ENCODE measurements at places on chromosomes 4 and X. TPM values are rescaled to one million over a fixed set of nuclear protein-coding genes. Genes with fewer than 3 reads are reported as not detected.

F11 gene
- not detected for total RNA-seq

DNA sequence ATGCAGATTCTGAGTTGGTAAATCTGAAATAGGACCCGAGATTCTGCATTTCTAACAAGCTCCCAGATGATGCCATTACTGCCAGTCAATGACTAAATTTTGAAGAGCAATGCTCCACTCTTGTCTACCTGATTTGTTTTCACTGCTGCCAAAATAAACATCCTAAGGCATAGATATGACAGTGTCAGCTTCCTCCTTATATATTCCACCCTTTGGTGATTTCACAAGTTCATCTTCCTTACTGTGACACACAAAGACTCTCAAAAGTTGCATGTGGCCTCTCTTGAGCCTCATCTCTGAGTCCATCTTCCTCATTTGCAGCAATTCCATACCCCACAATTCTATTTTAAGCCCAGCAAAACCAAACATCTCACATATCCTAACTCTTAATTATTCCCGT, 110.9 kb downstream of the FBXW7 start:
- no peak for DNase-seq

DNA sequence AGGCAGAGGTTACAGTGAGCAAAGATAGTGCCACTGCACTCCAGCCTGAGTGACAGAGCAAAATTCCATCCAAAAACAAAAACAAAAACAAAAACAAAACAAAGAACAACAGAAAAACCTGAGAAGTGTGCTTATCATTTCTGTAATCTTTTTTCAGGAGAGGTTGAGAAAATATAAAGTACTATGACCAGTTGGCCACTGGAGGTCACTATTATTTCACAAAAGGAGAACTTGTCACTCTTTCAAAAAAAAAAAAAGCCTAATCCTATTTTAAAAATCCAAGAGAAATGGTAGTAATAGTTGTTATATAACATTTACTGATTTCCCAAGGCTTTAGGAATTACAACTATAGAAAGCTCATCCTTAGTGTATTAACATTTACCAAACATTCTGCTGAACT, 24.9 kb upstream of the RNF150 start:
- DNase-seq = no peak

FGFR3 gene
- 5.4 TPM for total RNA-seq

LANCL3 gene
- total RNA-seq = 0.36 TPM

DNA sequence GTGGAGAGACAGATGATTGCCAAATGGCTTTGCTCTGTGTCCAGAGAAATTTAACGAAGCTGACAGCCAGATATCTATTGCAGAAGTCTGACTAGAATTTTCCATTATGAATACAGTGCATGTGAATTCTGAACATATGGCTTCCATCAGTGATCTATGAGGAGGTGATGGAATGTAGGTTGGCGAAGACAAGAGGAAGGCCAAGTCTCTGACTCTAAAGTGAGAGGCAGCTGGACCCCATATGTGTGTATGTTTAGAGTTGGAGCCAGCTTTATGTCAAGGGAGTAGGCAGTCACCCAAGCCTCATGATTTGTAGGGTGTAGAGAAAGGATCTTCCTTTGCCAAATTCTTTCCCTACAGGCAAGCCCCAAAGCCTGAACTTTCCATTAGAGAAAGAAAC, 76.2 kb upstream of the TEX13D start:
- no peak for DNase-seq

GRCh38 chrX:16484338-16484737, 165.6 kb upstream of the S100G start:
- no peak for DNase-seq

GRCh38 chrX:20620306-20620705, 353.6 kb upstream of the RPS6KA3 start:
- no peak for DNase-seq

ATP1B4 gene
- total RNA-seq = not detected

- no peak for DNase-seq
Measured at GRCh38 chr4:96164814-96165351, 325.0 kb downstream of the PDHA2 start.

GRCh38 chr4:94446386-94446785, 5.4 kb upstream of the PDLIM5 start:
- DNase-seq = no peak

VCX2 gene
- not detected for total RNA-seq

GLOD5 gene
- total RNA-seq = not detected

PRICKLE3 gene
- 9.9 TPM for total RNA-seq

GRIA3 gene
- 7.1 TPM for total RNA-seq

- DNase-seq = no peak
Measured at GRCh38 chrX:16464369-16464768, 185.6 kb upstream of the S100G start.

GRCh38 chrX:153688911-153689590, 1.3 kb downstream of the SLC6A8 start:
- DNase-seq = no peak

DNA sequence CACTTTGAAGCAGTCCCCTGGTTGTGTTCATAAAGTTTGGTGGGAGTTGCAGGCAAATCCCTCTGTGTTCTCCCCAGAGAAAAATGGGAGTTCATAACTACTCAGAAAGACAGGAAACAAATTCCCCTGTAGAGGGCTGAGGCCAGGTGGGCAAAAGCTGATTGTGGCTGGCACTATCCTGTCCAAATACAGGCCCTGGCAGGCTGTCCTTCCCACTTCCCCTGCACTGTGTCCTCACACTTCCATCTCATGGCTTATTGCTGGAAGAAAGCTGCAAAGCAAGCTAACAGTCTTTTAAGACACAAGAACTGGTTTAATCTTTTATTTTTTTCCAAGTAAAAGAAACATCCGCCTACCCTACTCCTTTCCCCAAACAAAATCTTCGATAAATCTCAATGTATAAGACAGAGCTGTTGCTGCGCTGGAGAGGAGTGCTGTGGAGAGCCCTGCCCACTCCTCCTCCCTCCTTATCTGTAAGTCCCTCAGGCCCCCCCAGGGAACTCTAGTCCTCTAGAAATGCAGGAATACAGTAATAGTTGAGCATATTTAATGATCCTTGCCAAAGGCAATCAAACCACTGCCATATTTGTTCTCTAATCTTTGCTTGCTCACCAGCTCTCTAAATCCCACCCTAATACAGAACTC, 14.0 kb downstream of the TAPT1 start:
- DNase-seq = no peak

- DNase-seq = no peak
Measured at GRCh38 chr4:22045051-22045630, 96.6 kb upstream of the KCNIP4 start.

- DNase-seq = no peak
Measured at GRCh38 chr4:189514209-189514608, 426.5 kb upstream of the FRG1 start.

DNA sequence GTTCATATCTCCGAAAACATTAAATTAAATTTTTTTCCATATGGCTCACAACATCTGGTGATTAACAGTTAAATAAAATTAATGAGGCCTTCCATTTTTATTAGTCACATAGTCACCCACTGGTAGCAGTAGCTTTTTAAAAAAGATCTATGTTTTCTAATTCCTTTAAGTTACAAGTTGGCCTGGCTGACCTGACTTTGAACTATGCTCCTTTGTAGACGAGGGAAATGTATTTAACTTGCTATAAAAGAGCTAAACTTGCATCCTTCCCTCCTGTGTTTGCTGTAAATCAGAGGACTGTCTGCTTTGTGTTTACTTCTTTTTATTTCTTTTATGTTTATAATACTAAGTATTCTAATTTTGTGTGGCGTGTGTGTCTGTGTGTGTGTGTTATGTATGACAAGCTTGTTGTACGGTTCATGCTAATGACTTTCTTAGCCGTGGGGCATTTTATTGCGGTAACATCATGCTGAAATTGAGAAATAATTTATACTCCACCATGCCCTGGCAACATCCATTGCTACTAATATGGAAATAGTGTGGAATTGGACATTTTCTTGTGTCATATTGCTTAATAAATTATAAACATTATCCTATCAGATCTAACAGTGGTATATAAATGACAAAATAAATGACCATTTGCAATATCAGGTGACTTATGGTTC, 241.7 kb downstream of the SNCA start:
- DNase-seq = no peak

DNA sequence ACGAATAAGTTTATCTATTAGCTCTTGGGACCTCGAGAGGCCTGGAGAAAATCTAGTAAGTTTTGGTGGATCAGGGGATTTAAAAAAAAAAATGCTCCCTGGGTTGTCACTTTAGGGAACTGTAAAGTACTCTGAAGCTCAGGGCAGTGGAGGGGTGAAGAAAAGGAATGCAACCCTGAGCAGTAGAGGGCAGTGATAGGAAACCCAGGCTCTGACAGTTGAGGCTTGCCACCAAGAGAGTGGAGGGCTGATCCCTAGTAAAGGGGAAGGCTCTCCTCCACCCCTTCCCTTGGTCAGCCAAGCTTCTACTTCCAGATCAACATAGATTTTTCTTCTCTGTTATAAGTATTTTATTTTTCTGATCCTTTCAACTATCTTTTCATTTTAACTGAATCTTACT, 73.1 kb downstream of the FBXO8 start:
- DNase-seq = no peak

DNA sequence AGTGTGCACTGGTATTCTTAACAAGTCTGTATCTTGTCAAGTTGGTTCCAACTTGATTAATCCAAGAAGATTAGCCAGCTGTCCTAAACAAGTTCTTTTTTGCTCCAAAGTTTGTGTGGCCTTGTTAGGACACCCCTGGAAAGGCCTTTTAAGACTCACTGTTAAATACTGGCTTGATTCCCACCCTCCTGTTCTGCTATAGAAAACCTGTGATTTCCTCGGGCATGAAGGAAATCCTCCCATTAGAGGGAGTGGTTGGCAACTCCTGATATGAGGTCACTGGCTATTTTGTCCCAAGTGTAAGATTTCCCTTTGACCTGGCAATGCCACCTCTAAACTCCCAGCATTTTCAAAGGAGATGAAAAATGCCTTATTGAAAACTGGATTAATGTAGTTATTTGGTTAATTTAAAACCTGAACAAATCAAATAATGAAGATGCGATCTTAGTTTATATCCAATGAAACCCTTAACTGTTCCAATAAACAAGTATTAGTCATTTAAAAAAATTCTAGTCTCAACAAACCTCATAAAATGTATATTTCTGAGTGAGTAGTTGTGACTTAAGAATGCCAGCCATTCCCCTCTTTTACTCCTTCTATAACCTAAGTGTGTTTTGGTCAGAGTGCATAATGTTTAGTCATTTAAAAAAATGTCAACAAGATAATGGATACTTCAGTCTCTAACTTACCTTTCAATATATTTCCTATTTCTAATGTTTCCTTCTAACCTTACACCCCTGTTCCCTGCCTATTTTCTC, 94.4 kb downstream of the NPNT start:
- no peak for DNase-seq

BEX5 gene
- total RNA-seq = 1.0 TPM

- no peak for DNase-seq
Measured at GRCh38 chr4:141248486-141248885, 27.8 kb downstream of the ZNF330 start.

DCAF4L1 gene
- total RNA-seq = 0.36 TPM

- no peak for DNase-seq
Measured at GRCh38 chr4:48212165-48212564, 57.5 kb downstream of the TEC start.

CXXC4 gene
- total RNA-seq = 3.1 TPM

DNA sequence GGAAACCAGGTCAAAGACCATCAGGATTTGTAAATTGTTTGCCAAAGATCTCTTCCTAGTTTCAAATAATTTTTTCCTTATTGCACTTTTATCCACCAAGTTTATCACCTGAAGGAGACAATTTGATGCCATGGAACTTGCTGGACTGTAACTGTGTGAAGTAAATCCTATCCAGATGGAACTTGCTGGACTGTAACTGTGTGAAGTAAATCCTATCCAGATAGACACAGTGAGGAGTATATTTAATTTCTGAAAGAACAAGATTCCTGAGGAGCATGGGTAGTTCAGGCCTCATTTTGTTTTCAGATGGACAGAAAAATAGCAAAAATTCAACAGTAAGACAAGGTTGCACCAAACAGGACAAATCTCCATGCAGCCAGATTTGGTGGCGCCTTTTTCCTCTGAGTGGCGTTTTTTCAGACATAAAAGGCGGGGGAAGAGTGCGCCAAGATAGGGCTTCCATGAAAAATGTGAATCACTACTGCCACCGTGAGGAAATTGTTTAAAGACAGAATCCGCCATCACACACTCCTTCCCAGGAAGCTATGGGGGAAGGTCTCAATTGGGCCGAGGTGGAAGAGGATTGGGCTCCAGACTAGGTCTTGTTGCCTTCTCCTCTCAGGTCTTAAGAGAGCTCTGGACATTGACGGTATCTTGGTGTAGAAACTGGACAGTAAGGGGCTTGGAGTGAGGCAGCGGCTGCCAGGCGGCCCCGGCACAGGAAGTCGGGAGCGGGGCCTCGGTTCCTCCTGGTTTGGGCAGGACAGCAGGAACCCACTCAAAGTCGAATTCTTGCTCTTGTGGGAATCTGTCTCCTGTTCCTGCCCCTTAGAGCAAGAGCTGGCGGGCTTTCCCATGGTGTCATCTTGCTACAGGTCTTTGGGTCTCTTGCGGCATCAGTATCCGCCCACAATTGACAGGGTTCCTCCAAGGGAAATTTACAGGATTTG, 234.7 kb downstream of the OR13H1 start:
- DNase-seq = peak; percentile 79

MXRA5 gene
- total RNA-seq = 2.5 TPM

DNA sequence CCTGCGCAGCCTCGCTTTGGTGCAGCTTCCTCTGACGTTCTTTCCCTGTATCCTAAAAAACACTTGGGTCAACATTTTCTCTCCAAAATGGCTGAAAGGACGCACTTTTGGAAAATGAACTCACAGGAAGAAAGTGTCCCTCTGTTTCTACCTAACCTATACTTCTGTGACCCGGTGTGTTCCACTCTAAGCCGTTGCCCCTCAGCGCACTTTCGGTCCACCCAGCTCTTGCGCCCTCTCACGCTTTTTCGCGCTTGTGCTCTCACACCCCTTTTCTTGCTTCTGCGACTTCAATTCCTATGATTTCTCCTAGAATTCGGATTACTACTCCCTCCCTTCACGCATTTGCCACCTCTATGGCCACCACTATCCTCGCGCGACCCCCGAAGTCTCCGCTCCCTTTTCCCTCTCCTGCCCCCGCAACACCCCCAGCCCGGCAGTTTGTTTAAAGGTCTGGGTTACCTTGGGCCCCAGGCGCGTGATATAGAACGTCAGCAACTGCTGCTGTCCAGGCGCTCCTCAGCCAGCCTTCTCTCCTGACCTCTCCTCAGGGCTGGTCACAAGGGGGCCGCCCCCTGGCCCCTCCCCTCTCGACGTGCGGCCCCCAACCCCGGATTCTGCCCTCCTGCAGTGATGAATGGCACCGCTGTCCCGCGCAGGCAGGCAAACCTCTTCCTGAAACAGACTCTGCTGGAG, at the start of gene USP51:
USP51 (minus strand) TSS at position 535 of the 696 bp plus-strand sequence. CDS start 909 bp downstream, outside the sequence.
- peak; percentile 76 for DNase-seq

Measured in sciatic nerve (tissue), 2 donors.